GM04504 (cell line): ENCODE measurements at places on chromosomes 5 and 9.

GRCh38 chr5:149455889-149456409 lies 76.9 kb upstream of the IL17B start:
- DNase-seq: no peak

DNA sequence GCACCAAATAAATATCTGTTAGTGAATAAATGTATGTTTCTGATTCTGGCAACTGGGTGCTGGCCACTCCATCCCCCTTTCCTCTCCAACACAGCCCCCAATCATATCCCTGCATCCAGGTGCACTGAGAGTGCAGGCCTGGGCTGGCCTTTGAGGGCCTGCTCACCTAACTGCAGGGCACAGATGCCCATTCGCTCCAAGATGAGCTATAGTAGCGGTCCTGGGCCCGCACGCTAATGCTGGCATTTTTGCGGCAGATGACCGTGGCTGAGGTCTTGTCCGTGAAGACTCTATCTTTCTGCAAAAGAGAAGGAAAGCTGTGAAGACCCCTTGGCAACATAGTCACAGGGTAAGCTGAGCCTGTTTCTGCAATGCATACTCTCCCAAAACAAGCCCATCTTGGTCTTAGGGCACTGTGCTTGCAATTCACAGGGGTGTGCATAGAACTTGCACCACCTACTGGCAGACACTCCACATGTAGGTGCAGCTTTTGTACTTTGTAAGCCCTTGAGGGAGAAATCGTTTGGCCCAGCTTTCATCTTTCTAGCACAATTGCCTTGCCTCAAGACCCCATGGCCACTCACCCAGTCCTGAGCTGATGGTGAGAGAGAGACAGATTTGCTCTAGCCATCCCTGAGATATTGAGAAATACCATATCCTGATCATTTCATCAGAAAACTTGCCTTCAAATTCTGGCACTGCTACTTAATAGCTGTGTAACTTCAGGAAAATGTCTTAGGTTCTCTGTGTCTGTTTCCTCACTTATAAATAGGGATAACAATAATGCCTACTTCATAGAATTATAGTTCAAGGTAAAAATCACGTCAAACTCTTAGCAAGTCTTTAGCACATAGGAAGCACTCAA lies 13.5 kb downstream of the IL12B start:
- DNase-seq: no peak

DNA sequence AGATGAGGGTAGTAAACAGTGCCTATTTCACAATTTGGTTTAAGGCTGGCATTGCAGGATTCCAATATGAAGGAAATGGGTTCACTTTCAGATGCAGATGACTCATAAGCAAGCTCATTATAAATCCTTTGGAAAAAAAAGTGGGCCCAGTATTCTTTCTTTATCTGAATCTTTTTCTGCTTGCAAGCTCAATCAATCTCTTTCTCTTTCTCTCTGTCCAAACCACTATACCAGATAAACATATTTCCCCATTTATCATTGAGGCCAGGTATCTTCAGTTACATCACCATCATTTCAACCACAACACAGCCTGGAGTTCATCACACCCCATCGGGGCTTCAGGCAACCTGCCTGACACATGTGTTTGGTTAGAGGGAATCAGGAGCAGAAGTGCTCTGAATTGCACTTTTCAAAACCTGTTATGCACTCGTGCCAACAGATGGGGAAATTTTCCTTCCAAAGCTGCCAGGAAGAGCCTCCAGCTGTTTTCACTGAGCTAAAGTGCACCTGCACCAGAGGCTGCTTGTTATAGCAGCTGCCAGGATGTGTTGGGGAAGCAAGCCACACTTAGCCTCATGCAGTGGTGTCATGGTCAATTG lies 30.0 kb upstream of the MAMDC2 start:
- DNase-seq: no peak

DNA sequence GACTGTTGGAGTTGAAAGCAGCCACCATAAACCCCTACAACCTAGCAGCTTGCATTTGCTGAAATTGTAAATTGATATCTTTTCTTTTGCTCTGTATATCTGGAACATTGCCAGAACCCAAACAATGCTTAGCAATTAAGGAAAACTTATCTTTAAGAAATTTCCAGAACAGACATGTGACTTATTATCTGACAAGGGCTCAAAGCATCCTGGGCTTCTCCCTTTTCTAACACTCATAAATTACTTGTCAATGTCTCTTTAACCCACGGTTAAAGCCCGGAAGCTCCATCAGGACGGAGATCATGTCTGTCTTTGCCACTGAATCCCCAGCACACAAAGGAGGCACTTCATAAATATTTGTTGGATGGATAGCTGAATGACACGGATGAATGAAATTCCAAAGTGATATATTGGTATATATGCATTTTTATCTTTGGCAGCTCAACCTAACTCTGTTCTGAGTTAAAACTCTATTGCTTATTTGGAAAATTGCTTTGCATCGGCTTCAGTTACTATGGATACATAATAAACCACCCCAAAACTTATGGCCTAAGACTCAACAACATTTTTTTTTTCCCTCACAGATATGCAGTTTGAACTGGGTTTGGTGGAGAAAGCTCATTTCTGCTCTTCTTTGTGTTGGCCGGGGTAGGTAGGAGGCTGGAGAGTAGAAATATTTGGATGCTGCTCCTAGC lies 103.1 kb upstream of the CLINT1 start:
- DNase-seq: no peak

- DNase-seq: no peak
Measured at GRCh38 chr5:31021181-31021624, 172.3 kb upstream of the CDH6 start.

GRCh38 chr9:96758845-96759673 lies 18.8 kb downstream of the ZNF510 start:
- DNase-seq: no peak

DNA sequence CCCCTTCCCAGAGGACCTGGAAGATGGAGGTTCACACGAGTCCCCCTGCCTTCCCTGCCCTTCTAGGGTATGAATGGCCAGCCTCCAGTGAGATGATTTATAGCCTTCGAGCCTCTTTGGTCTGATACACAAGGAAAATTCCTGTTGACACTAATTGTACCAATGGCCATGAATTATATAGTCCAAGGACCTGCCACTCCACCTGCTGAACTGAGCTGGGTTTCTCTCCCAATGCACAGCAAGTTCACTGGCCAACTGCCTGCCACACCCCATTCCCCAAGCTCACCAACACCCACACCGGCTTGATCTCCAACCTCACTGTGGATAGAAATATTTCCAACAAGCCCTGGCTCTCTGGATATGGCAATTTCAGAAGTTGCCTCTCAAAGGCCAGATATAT lies 9.3 kb upstream of the ADRA1B start:
- no peak for DNase-seq

- DNase-seq: no peak
Measured at GRCh38 chr5:147821766-147822165, 9.7 kb downstream of the SPINK1 start.

DNA sequence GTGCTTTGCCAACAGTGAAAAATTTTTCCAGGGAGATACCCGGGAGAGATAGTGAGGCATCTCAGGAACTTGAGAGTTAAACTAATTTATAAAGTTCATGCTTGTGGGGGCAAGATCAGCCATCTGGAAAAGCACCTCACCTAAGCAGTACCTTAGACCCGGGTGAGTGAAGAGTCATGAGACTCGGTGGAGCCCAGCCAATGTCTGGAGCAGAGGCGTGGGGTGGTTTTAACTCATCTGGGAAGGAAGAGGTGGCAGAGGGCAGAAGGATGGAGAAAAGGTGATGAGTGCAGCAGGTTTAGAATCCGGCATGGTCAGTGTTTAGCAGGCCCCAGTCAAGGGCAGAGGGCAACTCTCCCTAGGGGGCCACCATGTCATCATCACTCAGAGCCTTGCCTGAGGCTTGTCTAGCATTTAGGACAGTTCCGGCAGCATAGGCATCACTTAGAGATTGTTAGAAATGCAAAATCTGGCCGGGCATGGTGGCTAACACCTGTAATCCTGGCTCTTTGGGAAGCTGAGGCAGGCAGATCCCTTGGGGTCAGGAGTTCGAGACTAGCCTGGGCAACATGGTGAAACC lies 4.3 kb upstream of the RNF183 start:
- DNase-seq: no peak
